ENCODE measurements at places on chromosomes 7 and 10.

DNA sequence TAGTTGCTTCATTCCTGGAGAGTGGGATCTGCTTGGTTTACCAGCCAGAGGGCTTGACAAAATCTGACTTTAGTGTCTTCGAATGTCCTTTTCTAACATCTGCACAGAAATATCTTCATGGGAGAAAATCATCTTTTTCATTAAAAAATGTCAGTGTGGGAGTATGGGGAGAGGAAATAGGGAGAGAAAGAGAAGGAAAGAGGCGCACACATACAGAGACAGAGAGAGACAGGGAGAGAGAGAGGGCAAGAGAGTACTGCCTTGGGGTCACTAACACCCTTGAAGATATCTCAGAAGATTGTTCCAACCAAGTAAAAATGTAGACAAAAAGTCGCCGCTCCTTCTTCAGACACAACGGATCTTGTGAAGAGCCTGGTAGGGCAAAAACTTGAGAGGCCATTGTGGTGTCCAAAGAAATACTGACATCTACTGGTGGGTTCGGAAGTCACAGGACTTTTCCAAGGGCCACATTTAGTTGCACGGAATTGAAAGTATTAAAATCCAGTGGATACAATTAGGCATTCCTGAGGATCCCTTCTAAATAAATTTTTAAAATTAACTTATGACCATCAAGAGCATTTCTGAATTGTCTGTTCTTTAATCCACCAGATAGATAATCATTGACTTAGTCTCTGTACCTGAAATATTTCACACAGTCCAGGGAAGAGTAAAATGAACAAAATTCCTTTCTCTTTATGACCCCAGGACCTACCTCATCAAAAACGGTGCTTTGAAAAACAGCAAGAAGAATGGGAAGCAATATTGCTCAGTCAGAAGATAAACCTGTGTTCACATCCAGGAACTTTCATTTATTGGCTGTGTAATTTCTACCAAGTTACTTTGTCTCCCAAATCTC, 29.7 kb downstream of the VIM start:
- peak; percentile 47 for DNase-seq

DNA sequence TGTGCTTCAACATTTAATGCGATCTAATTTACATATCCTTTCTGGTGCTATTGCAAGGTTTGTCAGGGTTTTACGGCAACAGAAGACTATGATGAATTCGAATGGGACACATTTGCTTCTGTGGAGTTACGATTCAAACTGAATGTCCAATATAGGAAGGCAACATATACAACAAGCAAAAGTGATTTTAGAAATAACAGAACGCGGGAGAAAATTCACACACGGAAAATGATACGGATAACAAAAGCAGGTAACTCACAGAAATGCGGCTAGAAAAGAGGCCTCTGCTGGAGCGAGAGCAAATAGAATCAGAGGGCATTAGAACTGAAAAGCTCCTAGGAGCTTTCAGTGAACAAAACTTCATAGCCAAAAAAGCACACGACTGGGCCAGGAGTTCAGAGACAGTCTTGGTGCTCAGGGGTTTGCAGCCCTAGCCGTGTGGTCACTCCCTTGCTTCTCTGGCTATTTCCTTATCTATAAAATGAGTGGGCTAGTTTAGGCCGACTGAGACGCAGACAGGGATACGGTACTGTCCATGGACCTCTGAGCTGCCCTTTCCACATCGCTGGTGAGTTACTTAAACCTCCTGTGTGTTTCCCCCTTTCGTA, 557 bp upstream of the TAX1BP1 start:
- DNase-seq = no peak

- DNase-seq = no peak
Observed at GRCh38 chr10:69241575-69241974, 21.4 kb downstream of the HKDC1 start.

DNA sequence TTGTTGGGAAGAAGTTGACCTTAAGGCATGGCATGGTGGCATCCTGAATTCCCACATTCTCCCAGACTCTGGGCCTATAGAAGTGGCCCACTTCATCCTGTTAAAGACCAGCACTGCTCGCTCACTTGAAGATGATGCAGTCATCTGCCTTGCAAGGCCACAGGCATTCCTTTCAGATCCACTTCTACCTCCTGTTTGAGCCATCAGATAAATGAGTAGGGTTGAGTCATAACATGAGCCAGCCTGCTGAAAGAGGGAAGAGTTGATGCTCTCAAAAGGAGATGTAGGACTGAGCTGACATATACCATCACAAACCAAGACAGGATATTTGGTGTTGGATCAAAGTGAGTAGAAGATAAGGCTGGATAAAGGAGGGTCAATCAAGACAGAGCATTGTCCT, 1.5 kb upstream of the EBLN1 start:
- DNase-seq = no peak

- DNase-seq = no peak
Observed at GRCh38 chr7:28373990-28374389, 38.3 kb upstream of the CREB5 start.

DNA sequence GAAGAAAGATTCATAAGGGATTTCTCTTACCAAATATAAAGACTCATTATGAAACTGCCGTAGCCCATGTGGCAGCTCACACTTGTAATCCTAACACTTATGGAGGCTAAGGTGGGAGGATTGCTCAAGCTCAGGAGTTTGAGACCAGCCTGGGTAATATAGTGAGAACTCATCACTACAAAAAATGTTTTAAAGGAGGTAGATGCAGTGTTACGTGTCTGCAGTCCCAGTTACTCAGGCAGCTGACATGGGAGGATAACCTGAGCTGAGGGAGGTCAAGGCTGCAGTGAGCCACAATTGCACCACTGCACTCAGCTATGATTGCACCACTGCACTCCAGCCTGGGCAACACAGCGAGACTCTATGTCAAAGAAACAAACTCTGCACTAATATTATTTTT, 18.1 kb upstream of the DNA2 start:
- DNase-seq = no peak

GRCh38 chr7:99623702-99624447, 7.1 kb downstream of the ZSCAN25 start:
- no peak for DNase-seq

- no peak for DNase-seq
Observed at GRCh38 chr10:101291331-101292193, 62.3 kb upstream of the LBX1 start.

GRCh38 chr7:45985902-45986301, 64.8 kb upstream of the IGFBP3 start:
- peak; percentile 65 for DNase-seq

- no peak for DNase-seq
Observed at GRCh38 chr7:44893710-44894234, 8.4 kb upstream of the PURB start.

DNA sequence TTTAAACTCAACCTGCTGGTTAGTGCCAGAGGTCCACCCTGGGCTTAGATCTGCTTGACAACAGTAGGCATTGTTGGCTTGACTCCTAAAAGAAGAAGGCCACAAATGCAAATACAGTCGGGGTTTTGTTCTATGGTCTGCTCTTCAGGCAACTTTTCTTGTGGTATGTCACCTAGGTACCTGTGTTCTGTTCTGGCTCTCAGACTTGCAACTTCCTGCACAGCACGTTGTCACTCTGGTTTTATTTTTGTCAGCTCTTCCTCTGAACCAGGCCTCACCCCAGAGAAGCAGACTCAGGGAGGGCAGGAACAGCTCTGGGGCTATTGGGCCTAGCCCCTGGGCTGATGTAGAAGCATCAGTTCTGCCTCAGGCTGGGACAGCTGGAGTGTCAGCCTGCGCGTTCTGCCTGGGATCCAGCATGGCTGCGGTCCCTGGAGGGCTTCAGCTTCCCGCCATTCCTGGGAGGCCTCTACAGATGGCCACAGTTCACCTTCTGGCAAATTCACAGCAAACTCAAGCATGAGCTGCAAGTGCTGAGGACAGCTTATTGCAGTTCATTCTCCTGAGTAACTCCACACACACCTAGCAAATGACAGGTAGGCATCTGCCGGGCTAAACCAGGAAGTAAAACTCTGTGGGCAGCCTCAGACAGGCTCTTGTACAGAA, 11.0 kb upstream of the PDCD4 start:
- DNase-seq = no peak

DNA sequence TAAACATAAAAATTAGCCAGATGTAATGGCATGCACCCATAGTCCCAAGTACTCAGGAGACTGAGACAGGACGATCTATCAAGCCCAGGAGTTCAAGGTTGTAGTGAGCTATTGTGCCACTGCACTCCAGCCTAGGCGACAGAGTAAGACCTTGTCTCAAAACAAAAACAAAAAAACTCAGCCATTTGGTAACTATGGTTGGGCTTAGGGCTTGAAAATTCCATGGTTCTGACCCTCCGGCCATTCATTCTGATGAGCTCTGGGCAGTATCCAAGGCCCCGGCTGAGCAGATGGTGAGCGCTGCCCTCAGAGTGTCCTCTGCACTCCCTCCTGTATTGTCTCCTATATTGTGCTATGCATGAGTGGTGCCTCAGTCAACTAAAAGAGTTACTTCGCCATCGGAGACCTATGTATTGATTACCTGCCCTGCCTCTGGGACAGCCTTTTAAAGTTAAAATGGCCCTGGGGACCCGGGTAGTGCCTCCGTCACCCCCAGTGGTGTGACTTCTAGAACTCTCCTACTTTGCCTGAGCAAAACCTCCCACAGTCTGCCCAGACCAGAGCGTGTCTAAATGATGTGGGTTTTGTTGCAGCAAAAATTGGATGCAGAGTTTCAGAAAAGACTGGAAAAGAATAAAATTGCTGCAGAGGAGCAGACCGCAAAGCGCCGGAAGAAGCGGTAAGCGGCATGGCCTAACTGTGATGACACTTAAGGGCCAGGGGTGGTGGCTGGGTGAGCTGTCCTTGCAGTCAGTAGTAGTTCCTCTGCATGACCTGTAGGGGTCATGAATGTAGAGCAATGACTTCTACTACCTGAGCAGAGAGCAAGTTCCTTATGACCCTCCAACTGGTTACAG, 8.1 kb downstream of the PRKRIP1 start:
- DNase-seq = peak; percentile 59

DNA sequence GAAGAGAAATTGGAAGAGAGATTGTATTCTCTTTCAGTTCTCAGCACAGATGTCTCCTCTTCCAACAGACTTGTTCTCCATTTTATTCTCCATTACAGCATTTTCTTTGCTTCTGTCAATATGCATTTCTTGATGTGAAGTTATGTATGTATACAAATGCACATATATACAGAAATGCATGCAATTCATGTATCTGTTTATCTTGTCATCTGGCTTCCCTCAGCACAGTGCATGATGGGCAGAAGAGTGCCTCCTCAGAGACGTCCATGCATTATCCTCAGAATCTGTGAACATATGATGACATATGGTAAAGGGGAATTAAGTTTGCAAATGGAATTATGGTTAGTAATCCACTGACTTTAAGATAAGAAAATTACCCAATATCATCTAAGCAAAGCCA, 106.7 kb upstream of the VWC2 start:
- no peak for DNase-seq

DNA sequence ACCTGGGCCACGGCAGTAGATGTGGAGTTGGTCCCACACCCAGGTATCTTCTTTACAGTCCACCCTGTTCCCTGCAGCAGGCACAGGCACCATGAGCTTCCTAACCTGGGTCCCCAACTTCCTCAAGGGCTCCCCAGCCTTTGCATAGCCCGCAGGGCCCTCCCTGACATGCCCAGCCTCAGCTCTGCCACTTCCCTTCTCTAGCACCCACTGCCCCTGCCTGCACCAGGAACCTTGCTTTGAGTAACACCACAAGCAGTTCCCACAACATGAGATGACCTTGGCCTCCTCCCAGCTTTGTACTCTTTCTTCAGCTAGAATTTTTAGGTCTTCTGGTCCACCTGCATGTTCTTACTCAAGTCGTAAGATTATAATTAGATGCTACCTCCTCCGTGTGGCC, 92.2 kb upstream of the ZPBP start:
- DNase-seq = no peak

GRCh38 chr7:30838008-30838407, 66.8 kb downstream of the MINDY4 start:
- no peak for DNase-seq

GRCh38 chr10:42790835-42791234, 8.2 kb downstream of the BMS1 start:
- no peak for DNase-seq

- DNase-seq = no peak
Observed at GRCh38 chr10:3778692-3779157, 6.3 kb downstream of the KLF6 start.

DNA sequence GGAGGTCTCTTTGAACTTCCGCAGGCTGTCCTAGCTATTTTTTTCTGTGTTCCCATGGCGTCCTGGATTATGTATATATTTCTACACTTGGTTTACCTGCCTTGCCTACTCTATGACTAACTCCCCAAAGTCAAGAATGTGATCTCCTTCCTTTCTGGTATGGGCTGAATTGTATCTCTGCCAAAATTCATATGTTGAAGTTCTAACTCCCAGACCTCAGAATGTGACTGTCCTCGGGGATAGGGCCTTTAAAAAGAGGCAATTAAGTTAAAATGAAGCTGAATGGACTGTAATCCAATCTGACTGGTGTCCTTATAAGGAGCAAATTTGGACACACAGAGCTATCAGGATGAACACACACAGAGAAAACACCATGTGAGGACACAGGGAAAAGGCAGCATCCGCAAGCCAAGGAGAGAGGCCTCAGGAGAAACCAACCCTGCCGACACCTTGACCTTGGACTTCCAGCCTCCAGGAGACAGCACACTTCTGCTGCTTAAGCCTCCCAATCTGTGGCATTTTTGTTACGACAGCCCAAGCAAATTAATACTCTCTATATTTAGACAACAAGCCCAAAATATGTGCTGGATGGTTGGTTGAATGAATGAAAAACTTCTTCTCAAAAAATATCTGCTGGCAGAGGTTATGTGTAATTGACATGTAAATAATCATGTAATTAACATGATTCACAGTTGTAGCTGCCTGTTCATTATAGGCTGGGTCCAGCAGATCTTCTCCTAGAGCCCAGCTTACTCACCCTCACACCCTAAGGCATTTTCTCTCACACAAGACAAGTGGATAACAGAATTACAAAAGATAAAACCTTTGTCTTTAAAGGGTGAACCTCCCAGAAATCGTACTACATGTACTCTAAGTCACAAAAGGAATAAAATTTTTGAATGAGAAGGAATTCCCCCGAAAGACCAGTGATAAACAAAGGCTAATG, 123.7 kb downstream of the CUBN start:
- no peak for DNase-seq

DNA sequence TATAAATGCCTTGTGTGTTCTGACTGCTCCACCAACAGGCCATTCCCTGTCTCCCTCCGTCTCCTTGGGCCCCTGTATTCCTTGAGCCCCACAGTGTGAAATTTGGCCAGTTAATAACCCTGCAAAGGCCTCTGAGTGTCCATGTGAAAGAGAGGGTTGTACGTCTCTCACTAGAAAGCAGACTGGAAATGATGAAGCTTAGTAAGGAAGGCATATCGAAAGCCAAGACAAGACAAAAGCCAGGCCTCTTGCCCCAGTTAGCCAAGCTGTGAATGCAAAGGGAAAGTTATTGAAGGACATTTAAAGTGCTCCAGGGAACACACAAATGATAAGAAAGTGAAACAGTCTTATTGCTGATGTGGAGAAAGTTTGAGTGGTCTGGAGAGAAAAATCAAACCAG, 680.2 kb downstream of the SDK1 start:
- no peak for DNase-seq

DNA sequence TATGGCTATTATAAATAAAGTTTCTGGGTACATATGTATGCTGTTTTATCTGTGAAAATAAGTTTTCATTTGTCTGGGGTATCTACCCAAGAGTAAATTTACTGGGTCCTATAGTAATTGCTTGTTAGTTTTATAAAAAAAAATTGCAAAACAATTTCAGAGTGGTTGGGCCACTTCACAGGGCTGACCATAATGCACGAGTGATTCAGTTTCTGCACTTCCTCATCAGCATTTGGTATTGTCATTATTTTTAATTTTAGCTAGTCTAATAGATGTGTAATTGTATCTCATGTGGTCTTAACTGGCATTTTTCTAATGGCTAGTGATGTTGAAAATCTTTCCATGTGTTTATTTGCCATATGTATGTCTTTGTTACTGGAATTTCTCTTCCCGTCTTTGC, 452.4 kb upstream of the AKR1E2 start:
- DNase-seq = no peak

Data from PC-9 (cell line).